ENCODE measurements at places on chromosomes 2 and 18. TPM values are rescaled to one million over a fixed set of nuclear protein-coding genes. Genes with fewer than 3 reads are reported as not detected.

The APLF gene
- polyA plus RNA-seq, result 5.3 TPM

The C2orf42 gene
- 10.0 TPM for polyA plus RNA-seq

The CFAP65 gene
- polyA plus RNA-seq, result 0.12 TPM

The SULT1C4 gene
- polyA plus RNA-seq, result 21.7 TPM

The BCL11A gene
- 20.7 TPM for polyA plus RNA-seq

The PRSS56 gene
- polyA plus RNA-seq, result not detected

The ATP8B1 gene
- not detected for polyA plus RNA-seq

The CYRIA gene
- 2.0 TPM for polyA plus RNA-seq

The TSHZ1 gene
- polyA plus RNA-seq, result 6.5 TPM

The DPYSL5 gene
- polyA plus RNA-seq, result 3.7 TPM

The CDH2 gene
- polyA plus RNA-seq, result 381 TPM

The XRCC5 gene
- 241 TPM for polyA plus RNA-seq

The RIT2 gene
- not detected for polyA plus RNA-seq

The PROKR1 gene
- polyA plus RNA-seq, result not detected

The RNF125 gene
- 0.99 TPM for polyA plus RNA-seq

The PNPT1 gene
- polyA plus RNA-seq, result 21.0 TPM

The GALNT13 gene
- 2.2 TPM for polyA plus RNA-seq

The TTN gene
- 1,208 TPM for polyA plus RNA-seq

The DOK6 gene
- polyA plus RNA-seq, result 25.2 TPM

The LOXHD1 gene
- polyA plus RNA-seq, result not detected

The CPO gene
- polyA plus RNA-seq, result not detected

The STAT4 gene
- polyA plus RNA-seq, result 0.87 TPM

The SKOR2 gene
- polyA plus RNA-seq, result not detected

The LAPTM4A gene
- polyA plus RNA-seq, result 522 TPM

The PDE1A gene
- 0.60 TPM for polyA plus RNA-seq

The ALPG gene
- not detected for polyA plus RNA-seq

The WBP1 gene
- 170 TPM for polyA plus RNA-seq

The NT5C1B gene
- polyA plus RNA-seq, result 1.9 TPM

The HNMT gene
- polyA plus RNA-seq, result 5.0 TPM

The TXNDC2 gene
- not detected for polyA plus RNA-seq

The UGT1A9 gene
- not detected for polyA plus RNA-seq

The ERFE gene
- 2.0 TPM for polyA plus RNA-seq

The FAM161A gene
- 9.4 TPM for polyA plus RNA-seq

The BIN1 gene
- polyA plus RNA-seq, result 62.9 TPM

The GREB1L gene
- 9.5 TPM for polyA plus RNA-seq

The RBBP8 gene
- polyA plus RNA-seq, result 30.3 TPM

The NBEAL1 gene
- 13.7 TPM for polyA plus RNA-seq

The TUBB6 gene
- polyA plus RNA-seq, result 240 TPM

The SERPINB12 gene
- not detected for polyA plus RNA-seq

The OXER1 gene
- polyA plus RNA-seq, result 0.12 TPM

The CDH19 gene
- not detected for polyA plus RNA-seq

The GCG gene
- polyA plus RNA-seq, result not detected

The C2orf15 gene
- polyA plus RNA-seq, result 5.9 TPM

The SERPINB3 gene
- polyA plus RNA-seq, result not detected

The CAPN14 gene
- polyA plus RNA-seq, result not detected

The DCTN1 gene
- polyA plus RNA-seq, result 164 TPM
